ENCODE measurements at places on chromosomes 2 and 18.

DNA sequence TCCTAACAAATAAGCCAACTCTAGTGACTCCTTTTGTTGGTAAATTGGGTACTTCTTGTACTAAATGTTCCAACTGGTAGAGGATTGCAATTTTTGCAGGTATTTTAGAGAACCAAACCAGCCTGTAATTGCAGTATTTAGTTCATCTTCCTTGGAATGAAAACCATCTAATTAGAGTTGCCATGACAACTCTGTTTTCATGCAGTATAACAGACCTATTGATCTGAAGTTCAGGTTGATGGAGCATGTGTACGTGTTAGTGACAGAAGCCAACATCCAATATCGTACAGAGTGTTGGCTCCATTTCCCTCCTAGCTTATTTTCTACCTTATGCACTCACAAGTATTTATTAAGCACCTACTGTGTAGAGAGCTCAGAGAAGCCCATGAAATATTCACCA lies 176.3 kb upstream of the FOSL2 start:
- no peak for DNase-seq

DNA sequence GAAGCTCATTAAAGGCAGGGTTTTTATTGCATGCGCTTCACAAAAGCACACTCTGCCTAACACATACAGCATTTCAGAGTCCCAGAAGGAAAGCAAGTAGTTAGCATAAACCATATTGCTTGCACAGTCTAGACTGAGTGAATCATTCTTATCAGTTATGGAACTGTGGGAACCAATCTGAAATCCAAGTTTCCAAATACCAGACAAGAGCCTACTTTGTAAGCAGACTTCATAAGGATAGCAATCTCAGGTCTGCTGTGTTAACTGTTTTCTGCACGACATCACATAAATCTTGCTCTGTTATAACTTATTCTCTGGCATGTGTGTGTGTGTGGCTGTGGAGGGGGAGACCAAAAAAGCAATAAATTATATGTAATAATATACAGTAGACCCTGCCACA lies 608.1 kb upstream of the REG3G start:
- DNase-seq, result no peak

DNA sequence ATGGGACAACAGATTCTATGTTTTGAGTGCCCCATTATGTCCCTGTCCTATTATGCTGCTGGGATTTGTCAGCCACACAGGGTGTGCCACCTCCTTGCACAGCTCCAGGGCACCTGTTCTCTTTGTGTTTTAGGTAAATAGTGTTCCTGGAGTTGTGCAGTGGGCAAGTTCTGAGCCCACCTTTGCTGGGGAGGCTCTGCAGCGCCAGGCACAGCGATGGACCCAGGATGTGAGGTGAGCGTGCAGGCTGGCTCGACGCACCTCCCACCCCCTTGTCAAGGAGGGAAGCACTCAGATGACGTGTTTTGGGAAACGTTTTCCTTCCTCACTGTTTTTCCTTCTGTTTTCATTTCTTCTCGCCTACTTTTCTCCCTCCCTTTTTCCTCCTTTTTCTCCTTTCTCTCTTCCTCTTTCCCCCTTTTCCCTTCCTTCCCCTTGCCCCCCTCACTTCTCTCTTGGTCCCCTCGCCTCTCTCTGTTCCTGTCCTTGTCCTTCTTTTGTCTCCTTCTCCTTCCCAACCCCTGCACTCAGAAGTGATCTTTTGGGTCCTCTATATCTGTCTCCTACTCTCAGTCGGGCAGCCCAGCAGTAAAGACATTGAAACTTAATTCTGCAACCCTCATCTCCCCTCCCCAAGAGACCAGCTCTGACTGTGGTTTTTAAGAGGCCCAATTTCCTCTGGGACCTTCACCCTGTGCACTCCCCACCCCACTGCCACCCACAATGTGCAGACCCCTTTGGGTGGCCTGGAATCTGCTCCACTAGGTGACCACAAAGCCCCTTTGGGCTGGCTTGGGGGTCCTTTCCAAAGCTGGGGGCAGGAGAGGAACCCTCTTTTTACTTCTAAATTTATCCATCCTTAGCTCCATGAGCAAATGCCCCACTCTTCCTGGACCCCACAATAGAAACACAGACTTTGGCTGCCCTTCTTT lies 104.0 kb downstream of the MCFD2 start:
- no peak for DNase-seq

GRCh38 chr2:137776697-137777096 lies 187.6 kb upstream of the HNMT start:
- DNase-seq, result no peak

DNA sequence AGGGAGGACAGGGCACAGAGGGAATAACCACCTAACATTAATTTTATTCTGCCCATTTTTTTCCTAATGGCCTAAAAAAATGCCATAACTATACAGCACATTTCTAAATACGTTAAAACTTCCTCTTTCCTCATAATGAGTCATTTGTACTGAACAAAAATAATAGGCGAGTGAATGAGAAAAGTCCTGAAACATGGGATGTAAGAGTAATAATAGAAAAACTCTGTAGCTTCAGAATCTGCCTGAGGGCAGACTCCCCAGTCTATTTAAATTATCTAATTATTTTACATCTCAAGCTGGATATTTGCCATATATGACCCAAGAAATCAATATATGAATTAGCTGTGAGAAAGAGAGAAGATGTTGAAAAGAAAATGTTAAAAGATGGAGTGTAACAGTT lies 285.1 kb downstream of the TMX3 start:
- no peak for DNase-seq

- no peak for DNase-seq
These were observed 4.8 kb downstream of the IL36A start for GRCh38 chr2:113010088-113010487.

- DNase-seq, result no peak
These were observed 350.9 kb upstream of the CDH20 start for GRCh38 chr18:60982329-60982695.

DNA sequence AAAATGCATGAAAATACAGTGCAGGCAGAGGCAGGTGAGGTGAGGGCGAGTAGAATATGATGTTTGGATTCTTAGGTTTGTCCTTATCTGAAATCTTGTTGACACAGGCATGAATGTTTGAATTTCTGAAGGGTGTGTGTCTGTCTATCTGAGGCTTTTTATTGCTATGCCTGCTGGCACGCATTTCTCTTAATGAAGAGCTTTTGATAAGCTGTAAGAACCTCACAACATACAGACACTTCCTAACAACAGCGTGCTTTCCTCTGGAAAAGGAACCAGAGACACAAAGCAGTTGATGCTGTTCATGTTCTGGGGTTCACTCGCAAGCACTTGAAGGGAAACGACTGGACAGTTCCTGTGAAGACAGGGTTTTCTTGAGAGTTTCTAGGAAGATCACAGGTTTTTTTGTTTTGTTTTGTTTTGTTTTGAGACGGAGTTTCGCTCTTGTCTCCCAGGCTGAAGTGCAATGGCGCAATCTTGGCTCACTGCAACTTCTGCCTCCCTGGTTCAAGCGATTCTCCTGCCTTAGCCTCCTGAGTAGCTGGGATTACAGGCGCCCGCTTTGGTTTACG lies 33.3 kb upstream of the CABLES1 start:
- DNase-seq, result peak; percentile 29

GRCh38 chr2:55415300-55415699 lies 4.4 kb downstream of the CCDC88A start:
- no peak for DNase-seq

DNA sequence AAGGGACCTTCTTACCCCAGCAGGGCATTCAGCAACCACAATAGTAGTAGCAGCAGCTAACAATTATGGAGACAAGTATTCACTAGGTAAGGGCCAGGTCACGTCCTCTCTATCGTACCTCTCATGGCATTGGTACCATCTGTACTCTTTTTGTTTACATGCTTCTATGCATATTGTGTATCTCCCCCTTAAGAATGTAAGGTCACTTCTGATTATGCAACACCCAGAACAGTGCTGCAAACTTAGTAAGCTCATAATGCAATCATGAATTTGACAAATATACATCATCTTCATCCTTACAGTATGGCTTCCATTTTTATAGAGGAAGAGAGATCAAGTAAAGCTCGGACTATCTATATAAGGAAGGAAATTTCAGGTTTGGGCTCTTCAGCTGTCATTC lies 46.1 kb downstream of the SPRED2 start:
- no peak for DNase-seq

GRCh38 chr2:219987830-219988229 lies 360.4 kb downstream of the SLC4A3 start:
- DNase-seq, result no peak

GRCh38 chr18:42533009-42533575 lies 578.1 kb downstream of the PIK3C3 start:
- DNase-seq, result no peak

All from DMS79 treated with DMSO at 0.1 percent for 48 hours (cell line).